Fibroblast of skin of right biceps (primary cell): ENCODE measurements at places on chromosomes 4 and X.

- no peak for DNase-seq
Observed at GRCh38 chrX:7025471-7025870, 122.0 kb upstream of the STS start.

GRCh38 chrX:58025979-58026378, 115.7 kb upstream of the ZXDA start:
- no peak for DNase-seq

- DNase-seq, result no peak
Observed at GRCh38 chrX:11363069-11363594, 69.9 kb downstream of the AMELX start.

- no peak for DNase-seq
Observed at GRCh38 chr4:185192059-185192458, 11.7 kb downstream of the CFAP97 start.

GRCh38 chr4:98319021-98319420, 57.8 kb downstream of the RAP1GDS1 start:
- DNase-seq, result no peak

GRCh38 chr4:26175006-26175786, 145.6 kb upstream of the RBPJ start:
- DNase-seq, result no peak

GRCh38 chr4:102447413-102447812, 53.7 kb upstream of the NFKB1 start:
- DNase-seq, result no peak
